Stimulated activated CD4-positive, alpha-beta T cell treated with anti-CD3 and anti-CD28 coated beads, Interleukin-15, amount 100 ng/mL, for 48 hours (primary cell): ENCODE measurements at places on chromosomes 16 and 17.

- DNase-seq = peak; percentile 37
Measured at GRCh38 chr16:85369741-85370528, 243.2 kb upstream of the GSE1 start.

DNA sequence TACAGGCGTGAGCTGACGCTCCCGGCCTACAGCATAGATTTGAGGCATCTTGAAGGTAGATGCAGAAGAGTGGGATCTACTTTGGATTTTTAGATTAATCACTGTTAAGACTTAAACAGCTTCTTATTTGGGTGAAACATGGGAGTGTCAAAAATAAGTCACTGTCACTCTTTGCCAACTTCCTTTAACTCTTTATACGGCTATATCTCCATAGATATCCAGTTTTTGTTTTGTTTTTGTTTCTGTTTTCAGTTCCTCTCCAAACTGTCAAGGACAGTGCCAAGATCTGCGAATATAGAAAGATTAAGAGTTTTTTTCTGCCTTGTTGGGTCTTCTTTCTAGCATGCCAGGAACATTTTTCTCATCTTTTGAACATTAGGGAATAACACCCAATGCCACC lies 706.1 kb downstream of the WWOX start:
- no peak for DNase-seq

DNA sequence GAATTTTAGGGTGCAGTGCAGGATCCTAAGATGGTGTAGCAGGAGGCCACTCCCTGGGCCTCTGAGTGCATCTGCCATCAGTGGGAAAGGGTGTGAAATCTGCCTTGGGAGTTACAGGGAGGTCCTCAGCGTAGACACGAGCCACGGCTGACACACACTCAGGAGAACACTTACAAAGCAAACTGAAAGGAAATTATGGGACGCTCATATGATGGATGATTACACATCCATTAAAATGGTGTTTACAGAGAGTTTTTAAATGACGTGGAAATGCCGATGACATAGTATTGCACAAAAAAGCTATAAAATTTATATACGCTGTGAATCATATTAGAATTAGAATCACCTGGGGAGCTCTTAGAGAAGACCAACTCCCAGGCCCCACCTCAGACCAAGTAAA lies 175.2 kb downstream of the CCDC182 start:
- DNase-seq = no peak

DNA sequence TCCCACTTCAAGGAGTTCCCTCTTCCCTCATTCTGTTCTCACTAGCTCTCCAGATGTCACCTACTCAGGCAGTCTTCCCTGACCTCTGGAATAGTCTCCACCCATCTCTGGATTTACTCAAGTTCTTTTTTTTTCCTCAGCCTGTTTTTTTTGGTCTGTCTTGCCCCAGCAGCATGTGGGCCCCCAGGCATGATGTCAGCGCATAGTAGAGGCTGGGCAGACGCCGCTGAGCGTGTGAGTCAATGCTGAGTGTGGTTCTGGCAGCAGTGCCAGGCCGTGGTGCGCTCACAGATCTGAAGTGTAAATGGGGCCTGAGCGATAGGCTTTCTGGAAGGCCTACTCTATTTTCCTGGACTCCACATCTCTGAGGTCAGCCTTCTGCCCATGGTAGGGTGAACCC lies 2.7 kb upstream of the KCNJ18 start:
- no peak for DNase-seq

GRCh38 chr16:72426386-72426785 lies 254.4 kb upstream of the PMFBP1 start:
- no peak for DNase-seq

GRCh38 chr17:40678902-40679522 lies 14.0 kb upstream of the KRT222 start:
- no peak for DNase-seq

- no peak for DNase-seq
Measured at GRCh38 chr16:54007504-54007903, 279.1 kb downstream of the IRX3 start.
